ENCODE measurements at places on chromosomes 2 and 18. TPM values are rescaled to one million over a fixed set of nuclear protein-coding genes. Genes with fewer than 3 reads are reported as not detected.

WDR33 gene
- 71.4 TPM for total RNA-seq

TOGARAM2 gene
- 9.3 TPM for total RNA-seq

RAB11FIP5 gene
- total RNA-seq = 30.8 TPM

TTN gene
- 153 TPM for total RNA-seq

IL36B gene
- not detected for total RNA-seq

LHCGR gene
- total RNA-seq = not detected

HRH4 gene
- 0.39 TPM for total RNA-seq

CCDC102B gene
- 1.8 TPM for total RNA-seq

FMNL2 gene
- 0.30 TPM for total RNA-seq

TXNDC2 gene
- not detected for total RNA-seq

CHRND gene
- total RNA-seq = not detected

Measured in CD4-positive, CD25-positive, alpha-beta regulatory T cell (primary cell).